ENCODE measurements at places on chromosomes 1 and 21. TPM values are rescaled to one million over a fixed set of nuclear protein-coding genes. Genes with fewer than 3 reads are reported as not detected.

The TMOD4 gene
- 2.7 TPM for total RNA-seq

The MYOG gene
- not detected for total RNA-seq

- no peak overlapping the region for H3K27ac ChIP-seq
- no peaks in the 10 kb centered on the region for H3K36me3 ChIP-seq
- DNase-seq, result no peak
- H3K4me1 ChIP-seq, result peaks cover 7% of the 10 kb centered on the region
- H3K4me3 ChIP-seq, result no peak overlapping the region
Observed at GRCh38 chr1:12215118-12215961, 14.5 kb upstream of the VPS13D start.

DNA sequence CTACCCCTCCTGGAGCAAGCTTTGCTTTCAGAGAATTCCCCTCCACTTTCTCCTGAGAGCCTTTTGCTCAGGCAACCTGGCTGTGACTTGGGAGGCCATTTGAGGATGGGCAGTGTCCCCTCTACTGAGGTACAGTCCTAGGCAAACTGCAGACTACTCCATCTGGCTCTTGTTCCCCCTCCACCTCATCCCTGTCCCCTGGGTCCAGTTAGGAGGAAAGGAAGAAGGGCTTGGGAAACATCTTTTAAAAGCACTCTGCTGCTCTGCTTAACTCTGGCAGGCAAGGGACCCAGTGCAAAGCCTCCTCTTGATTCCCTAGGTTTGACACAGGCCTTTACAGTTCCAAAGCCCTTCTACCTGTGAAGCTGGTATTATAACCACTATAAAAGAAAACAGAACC is 108.2 kb downstream of the NAV1 start:
- peaks cover 45% of the 10 kb centered on the region for H3K27me3 ChIP-seq
- no peak overlapping the region for H3K27ac ChIP-seq
- DNase-seq, result no peak
- no peak overlapping the region for H3K4me3 ChIP-seq
- H3K36me3 ChIP-seq, result no peaks in the 10 kb centered on the region
- peaks cover 3% of the 10 kb centered on the region for H3K4me1 ChIP-seq

DNA sequence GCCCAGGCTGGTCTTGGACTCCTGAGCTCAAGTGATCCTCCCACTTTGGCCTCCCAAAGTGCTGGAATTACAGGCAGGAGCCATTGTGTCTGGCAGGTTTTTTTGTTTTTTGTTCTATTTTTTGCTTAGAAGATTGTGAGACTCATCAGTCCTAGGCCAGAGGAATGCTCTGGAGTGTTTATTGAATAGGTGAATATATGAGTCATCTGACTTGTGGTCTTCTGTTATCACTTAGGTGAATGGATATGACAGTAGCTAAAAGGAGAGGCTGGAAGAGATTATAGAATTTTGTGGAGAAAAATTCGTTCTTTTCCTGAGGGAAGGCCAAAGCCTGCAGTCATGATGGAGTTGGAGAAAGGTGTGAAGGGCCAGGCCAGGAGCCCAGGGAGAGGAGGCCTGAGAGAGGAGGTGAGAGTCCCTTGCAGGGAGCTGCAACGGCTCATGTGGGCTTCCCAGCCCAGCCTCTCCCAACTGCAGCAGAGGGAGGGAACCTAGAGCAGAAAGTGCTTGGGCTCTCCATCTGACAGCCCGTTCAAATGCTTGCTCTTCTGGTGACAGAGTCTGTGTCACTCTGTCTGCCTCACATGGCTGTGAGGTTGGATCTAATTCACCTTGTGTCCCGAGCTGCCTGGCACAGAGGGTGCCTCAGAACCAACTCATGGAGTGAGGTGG is 31.6 kb upstream of the ACOT11 start:
- DNase-seq, result no peak
- H3K36me3 ChIP-seq, result no peaks in the 10 kb centered on the region
- H3K4me1 ChIP-seq, result no peaks in the 10 kb centered on the region
- H3K4me3 ChIP-seq, result no peak overlapping the region

DNA sequence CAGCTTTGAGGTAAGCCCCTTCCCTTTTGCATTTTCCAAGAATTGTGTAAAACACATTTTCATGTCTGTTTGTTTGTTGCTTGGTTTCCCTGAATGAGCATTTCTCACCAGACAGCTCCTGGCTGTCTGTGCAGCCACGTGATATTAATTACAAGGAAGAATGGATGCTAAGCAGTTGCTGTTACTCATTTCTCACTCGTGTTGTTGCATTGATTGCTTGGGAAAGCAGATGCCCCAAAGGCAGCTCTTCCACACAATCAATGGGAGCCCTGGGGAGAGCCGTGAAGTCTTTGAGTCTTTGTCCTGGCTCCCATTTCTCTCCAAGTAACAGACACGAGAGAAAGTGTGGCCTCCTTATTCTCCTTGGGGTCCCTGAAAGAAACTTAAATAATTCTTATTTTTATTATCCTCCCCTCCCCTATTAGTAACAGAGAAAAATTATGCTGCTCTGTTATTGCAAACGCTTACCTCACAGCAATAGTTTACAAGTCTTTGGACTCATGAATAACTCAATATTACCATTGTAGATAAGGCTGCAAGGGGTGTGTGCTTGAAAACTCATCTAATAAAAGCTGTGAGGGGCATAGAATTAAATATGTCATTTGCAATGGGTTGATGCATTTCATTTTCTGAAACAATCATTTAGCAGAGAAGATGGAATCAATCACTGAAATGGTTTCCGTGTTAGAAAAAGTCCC is 127.7 kb upstream of the CAMK1G start:
- no peaks in the 10 kb centered on the region for H3K36me3 ChIP-seq
- no peak overlapping the region for H3K4me3 ChIP-seq
- no peaks in the 10 kb centered on the region for H3K4me1 ChIP-seq
- H3K27ac ChIP-seq, result no peak overlapping the region
- H3K27me3 ChIP-seq, result peaks cover 4% of the 10 kb centered on the region
- DNase-seq, result no peak

GRCh38 chr21:36452281-36452825 is 27.6 kb downstream of the CLDN14 start:
- no peak overlapping the region for H3K4me3 ChIP-seq
- no peaks in the 10 kb centered on the region for H3K36me3 ChIP-seq
- no peaks in the 10 kb centered on the region for H3K4me1 ChIP-seq
- DNase-seq, result no peak

- H3K36me3 ChIP-seq, result no peaks in the 10 kb centered on the region
- no peaks in the 10 kb centered on the region for H3K27me3 ChIP-seq
- peaks cover 23% of the 10 kb centered on the region for H3K4me1 ChIP-seq
- no peak for DNase-seq
Observed at GRCh38 chr1:156964441-156964840, 44.0 kb downstream of the LRRC71 start.

DNA sequence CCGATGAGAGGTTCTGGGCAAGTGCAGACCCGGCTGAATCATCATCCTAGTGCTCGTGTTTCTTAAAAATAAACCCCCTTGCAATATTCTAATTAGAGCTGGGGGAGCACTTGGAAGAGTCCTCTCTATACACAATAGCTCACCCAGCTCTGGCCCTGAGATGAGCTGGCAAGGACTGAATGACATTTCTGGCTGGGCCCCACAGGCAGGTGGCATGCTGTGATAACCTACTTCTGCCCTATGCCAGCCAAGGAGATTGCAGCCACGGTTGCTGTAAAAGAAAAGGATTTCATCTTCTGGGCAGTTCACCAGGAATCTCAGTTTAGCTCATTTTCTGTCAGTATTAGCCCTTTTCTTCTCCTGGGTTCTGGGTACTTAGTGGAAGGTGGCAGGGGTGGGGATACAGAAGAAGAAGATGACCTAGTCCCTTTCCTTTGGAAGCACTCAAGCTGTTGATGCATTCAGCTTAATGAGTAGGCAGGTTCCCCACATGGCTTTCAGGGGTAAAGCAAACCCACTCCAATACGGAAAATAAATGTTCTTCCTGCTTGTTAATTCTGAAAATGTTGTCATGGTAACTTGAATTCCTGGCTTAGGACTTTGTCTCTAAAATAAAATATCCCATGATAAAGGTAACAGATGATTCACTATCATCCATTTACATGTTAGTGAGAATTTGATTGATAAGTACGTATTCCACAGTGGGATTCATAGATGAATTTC is 32.2 kb downstream of the VASH2 start:
- H3K27me3 ChIP-seq, result no peaks in the 10 kb centered on the region
- no peak overlapping the region for H3K4me3 ChIP-seq
- no peak overlapping the region for H3K27ac ChIP-seq
- no peaks in the 10 kb centered on the region for H3K36me3 ChIP-seq
- H3K4me1 ChIP-seq, result peaks cover 34% of the 10 kb centered on the region
- DNase-seq, result no peak

DNA sequence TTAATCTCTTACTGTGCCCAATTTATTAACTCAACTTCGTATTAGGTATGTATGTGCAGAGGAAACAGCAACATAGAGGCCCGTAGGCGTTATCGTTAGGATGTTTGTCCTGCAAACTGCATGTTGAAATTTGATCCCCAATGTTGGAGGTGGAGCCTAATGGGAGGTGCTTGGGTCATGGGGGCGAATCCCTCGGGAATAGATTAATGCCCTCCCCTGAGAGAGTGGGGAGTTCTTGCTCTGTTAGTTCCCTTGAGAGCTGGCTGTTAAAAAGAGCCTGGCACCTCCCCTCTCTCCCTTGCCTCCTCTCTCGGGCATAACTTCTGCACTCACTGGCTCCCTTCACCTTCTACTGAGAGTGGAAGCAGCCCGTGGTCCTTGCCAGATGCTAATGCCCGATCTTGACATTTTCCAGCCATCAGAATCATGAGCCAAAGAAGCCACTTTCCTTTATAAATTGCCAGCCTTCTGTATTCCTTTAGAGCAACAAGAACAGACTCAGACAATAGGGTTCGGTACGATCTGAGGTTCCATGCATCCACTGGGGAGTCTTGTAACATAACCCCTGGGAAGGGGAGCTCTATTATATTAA is 149.0 kb upstream of the RAB4A start:
- H3K36me3 ChIP-seq, result no peaks in the 10 kb centered on the region
- no peaks in the 10 kb centered on the region for H3K27me3 ChIP-seq
- peaks cover 3% of the 10 kb centered on the region for H3K4me1 ChIP-seq
- no peak for DNase-seq
- no peak overlapping the region for H3K4me3 ChIP-seq
- no peak overlapping the region for H3K27ac ChIP-seq
